ENCODE measurements at places on chromosomes 4 and X.

- no peak for DNase-seq
Measured at GRCh38 chr4:3039706-3040366, 34.5 kb downstream of the HTT-AS start.

DNA sequence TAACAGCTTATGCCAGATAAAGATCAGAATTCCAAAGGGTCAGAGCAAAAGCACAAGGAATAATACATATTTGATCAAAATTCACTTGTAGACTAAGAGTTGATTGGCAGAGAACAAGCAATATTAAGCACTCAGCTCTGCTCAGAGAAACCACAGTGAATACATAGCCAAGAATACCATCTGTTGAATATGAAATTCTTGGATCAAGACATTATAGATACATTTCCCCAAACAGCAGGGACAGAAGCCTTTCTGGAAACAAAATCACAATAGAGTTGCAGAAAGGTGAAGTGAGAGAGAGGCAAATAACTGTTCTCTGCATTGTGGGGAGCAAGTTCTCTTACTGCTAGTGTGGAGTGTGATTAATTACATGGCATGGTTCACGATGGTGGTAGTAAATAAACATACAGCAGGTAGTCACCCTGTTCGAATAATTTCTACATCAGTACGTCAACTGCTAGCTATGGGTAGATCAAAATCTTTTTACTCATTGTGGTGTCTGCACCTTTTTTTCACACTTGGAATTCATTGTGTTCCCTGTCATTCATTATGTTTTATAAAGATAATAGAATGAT lies 366.7 kb downstream of the PCDH7 start:
- DNase-seq, result no peak

- DNase-seq, result no peak
Measured at GRCh38 chr4:67939195-67939594, 24.1 kb downstream of the TMPRSS11A start.

DNA sequence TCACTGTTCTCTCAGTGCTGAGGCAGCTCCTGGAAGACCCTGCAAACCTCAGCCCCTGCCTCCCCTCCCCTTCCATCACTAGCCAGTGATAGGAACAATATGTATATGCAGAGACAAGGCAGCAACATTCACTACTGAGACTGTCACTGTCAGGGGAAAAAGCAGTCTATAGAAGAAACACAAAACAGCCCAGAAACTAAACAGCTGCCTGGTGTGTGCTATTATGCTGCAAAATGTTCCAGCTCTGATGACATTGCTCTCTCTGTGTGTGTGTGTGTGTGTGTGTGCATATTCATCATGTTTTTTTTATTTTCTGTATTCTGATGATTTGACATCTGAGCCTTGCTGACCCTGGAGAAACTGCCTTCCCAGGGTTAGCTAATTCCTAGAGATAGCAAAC lies 147.2 kb downstream of the SPATA18 start:
- DNase-seq, result no peak

DNA sequence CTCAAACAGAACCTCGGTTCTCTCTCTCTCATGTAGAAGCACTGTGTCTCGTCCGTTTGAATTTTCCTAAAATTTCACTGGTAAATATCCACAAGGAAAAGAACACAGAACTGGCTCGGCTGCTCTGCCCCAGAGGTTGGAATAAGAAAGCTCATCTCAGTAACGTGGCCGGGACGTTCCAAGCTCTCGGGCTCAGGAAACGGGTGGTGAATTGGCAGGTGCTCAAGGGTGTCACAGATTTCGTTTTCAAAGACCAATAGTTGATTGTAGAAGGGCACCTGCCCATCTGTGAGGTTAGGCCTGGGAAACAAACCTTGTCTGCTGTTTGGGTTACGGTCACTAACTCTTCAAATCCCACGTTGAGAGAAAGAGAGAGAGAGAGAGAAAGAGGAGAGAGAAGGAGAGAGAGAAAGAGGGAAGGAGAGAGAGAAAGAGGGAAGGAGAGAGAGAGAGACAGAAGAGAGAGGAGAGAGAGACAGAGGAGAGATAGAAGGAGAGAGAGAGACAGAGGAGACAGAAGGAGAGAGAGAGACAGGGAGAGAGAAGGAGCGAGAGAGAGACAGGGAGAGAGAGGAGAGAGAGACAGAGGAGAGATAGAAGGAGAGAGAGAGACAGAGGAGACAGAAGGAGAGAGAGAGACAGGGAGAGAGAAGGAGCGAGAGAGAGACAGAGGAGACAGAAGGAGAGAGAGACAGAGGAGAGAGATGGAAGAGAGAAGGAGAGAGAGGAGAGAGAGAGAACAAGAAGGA lies 106.6 kb downstream of the CRLF2 start:
- DNase-seq, result no peak

DNA sequence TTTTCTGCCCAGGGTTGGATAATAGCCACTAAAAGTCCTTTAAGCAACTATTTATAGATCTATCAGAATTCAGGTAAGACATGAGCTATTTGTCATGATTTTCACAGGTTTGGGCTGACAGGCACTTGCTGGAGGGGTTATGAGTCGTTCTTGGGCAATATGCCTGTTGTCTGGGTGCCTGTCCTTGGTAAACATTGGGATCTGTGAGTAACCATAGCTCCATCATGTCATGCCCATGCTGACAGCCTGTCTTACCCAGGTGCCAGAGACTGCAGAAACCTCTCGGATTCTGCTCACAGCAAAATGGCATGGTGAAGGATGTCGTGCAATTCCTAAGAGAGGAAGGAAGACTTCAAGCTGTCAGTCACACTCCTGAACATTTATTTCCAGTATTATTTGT lies 116.0 kb upstream of the PUDP start:
- DNase-seq, result no peak

- DNase-seq, result no peak
Measured at GRCh38 chr4:160175064-160175643, 1072.3 kb downstream of the RAPGEF2 start.

DNA sequence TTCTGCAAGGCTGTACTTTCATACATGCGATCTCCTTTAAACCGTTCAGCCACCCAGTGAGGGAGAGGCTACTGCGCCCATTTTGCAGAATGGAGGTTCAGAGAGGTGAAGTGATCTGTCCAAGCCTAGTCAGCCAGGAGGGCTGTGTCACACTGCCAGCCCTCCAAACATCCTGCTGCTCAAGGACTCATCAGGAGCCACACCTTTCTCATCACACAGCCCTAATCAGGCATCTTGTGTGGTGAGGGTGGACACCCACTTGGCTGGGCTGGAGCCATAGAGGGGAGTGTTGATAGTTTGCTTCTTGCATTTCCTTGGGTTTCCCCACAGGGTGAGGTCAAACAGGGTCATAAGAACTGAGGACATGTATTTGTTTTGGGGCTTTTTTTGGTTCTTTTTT lies 5.4 kb upstream of the CXCR3 start:
- DNase-seq, result no peak

DNA sequence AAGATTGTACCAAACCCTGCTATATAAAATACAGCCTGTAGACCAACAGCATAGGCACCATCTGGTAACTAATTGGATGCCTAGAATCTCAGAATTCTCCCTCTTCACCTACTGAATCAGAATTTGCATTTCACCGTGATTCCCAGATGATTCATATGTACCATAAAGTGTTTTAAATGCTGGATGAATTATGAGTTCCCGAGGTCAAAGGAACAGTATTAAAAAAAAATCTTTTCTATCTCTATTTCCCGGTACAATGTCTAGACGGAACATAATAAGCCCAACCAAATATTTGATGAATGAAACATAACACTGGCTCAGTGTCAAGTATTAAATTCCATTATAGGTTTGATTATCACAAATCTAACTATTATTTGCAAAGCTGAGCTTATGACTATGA lies 280.0 kb downstream of the ANKRD50 start:
- no peak for DNase-seq

DNA sequence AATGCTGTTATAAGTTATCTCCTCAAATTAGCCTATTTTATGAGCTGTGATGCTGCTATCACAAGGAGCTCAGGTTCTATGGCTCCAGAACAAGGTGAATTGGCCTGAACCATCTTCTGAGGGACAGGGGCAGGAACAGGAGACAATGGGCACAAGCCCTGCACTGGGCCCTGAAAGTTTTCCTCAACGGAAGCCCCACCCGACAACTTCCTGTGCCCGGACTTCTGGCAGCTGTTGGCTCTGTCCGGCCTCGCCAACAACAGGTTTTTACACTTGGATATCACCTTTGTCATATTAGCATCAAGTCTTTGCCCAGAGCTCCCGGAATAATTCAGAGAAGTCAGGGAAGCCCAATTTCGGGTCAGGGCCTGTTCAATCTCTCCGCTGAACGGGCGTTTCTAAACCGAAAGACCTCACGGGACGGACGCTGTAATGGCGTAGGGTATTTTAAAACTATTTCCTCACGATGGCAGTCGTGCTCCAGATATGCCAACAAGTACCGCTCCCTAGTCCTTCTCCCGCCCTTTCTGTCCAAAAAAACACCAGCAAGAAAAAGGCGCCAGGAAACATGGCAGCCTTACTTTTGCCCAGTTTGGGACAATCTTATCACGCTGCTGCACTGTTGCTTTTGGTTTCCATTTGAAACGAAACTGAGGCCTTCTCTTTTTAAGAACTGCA lies 201.0 kb upstream of the STK26 start:
- DNase-seq, result peak; percentile 45

- DNase-seq, result no peak
Measured at GRCh38 chr4:100963627-100964026, 383.7 kb downstream of the PPP3CA start.

DNA sequence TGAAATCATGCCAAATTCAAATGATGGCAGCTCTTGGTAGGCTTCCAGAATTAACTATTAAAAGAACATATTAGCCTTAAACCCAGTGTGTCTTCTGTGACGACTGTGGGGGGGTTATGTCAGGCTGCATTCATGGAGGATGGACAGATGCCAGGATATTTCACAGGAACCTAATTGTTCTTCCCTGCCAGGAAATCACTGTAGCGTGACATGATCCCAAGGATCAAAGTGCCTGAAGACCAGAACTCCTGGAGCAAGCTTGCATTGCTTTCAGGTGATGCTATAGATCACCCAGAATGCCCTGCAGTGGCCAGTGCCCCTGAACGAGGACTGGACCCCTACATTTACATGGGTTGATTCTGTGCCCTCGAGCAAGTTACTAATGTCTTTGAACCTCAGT lies 1093.0 kb upstream of the TENM3 start:
- no peak for DNase-seq

- no peak for DNase-seq
Measured at GRCh38 chr4:151772274-151772673, 11.5 kb upstream of the GATB start.

DNA sequence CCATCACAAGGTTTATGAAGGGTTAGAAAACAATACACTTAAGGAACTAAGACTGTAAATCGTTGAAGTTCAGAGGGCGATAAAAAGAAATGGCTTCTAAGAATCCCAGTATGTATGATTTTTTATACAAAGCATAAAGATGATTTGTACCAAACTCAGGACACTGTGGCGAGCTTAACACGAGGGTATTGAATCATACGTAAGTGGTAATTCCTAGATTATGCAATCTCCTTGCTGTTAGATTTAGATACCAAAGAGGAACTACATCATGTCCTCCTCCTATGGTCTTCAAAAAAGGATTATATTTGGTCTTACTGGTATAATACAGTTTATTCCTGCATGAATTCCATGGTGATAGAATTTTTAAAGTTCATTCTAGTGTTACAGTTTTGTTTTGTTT lies 23.9 kb downstream of the NFKB1 start:
- DNase-seq, result no peak

- DNase-seq, result no peak
Measured at GRCh38 chr4:107187091-107187490, 151.0 kb upstream of the DKK2 start.

DNA sequence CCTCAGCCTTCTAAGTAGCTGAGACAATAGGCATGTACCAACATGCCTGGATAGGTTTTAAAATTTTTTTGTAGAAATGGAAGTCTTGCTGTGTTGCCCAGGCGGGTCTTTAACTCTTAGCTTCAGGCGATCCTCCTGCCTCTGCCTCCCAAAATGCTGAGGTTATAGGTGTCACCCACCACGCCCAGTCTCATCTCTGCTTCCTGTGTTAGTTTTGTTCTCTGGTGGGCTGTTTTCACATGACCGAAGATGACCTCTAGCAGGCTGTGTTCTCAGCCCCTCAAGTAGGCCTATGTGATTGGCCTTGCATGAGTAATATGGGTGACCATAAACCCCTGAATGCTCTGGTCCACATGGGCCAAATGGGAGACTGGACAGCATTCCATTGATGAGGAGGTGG lies 56.8 kb upstream of the MSANTD1 start:
- no peak for DNase-seq

DNA sequence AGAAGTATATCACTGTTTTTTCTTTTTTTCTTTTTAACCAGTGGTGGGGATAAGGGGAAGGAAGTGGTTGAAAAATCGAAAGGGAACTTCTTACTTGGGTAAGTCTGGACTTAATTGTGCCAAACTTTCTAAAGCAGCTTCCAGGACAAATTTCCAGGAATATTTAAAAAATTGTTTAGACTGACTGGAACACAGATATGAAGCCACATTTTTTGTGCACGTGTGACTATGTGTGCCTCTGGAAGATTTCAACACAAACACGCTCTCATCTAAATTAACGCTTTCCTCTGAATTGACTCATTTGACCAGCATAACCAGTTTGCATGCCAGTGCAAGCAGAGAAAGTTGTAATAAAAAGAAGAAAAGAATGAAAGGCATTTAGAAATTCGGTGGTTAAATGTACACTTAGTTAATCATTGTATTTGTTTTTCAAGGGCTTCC lies 18.8 kb upstream of the YTHDC1 start:
- DNase-seq, result no peak

- DNase-seq, result no peak
Measured at GRCh38 chr4:118395057-118395644, 42.3 kb upstream of the PRSS12 start.

GRCh38 chrX:71809886-71810285 lies 46.7 kb downstream of the CXorf49B start:
- no peak for DNase-seq

- DNase-seq, result no peak
Measured at GRCh38 chr4:99658666-99659065, 1.0 kb upstream of the C4orf54 start.

- DNase-seq, result no peak
Measured at GRCh38 chr4:38994135-38994534, 38.1 kb downstream of the TMEM156 start.

DNA sequence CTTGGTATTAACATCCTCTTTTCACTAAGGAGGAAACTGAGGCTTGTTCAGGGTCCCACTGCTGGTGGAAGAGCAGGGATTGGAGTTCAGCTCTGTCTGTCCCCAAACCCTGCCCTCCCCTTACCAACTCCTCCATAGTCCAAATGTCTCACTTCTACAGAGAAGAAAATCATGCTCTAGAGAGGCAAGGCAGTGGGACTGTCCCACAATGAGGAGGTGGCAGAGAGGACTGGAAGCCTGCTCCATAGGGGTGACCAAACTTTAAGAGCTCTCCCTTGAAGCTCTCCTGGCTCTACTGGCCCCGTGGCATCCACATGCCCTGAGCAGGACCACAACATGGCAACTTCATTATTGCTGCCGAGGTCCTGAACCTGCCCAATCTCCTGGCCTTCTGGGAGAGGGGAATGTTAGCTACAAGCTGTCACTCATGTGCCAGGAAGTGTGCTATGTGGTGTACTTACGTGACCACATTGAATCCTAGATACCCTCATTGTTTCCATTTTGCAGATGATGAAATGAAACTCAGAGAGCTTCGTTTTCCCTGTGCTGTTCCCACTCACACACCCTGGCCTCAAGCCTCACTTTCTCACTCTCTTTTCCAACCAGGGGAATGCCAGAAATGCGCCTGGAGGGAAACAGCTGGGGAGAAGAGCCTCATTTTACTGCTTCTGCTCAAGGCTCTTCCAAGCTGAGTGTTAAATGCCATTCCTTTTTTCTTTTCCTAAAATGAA lies 71.5 kb downstream of the ANAPC4 start:
- DNase-seq, result no peak
